ENCODE measurements at places on chromosomes 11 and 22.

DNA sequence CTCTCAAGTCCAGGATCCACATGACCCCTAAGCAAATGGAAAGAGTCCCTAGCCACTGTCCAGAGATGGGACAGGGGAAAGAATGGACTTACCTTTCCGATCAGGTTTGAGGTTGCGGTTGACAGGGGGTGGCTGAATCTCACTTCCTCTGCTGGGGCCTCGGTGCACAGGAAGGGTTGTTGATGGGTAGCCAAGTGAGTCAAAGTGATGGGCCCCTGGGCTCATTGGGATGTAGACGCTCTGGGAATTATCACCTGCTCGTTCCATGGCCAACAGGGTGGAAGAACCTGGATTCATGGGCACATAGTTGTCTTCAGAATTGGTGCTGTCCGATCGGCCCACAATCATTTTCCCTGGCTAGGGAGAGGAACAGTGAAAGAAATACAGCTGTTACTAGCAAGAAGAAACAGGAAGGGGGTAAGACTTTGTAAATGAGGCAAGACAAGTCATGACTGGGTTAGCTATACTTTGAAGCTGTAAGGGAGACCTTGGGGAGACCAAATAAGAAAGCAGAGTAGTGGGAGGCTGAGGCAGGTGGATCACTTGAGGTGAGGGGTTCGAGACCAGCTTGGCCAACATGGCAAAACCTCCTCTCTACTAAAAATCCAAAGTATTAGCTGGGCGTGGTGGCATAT is 34.7 kb downstream of the USP35 start:
- DNase-seq, result no peak

- DNase-seq, result no peak
These were observed 10.0 kb downstream of the STX3 start for GRCh38 chr11:59765068-59765735.

GRCh38 chr11:20388096-20389055 is 860 bp downstream of the PRMT3 start:
- peak; percentile 33 for DNase-seq

DNA sequence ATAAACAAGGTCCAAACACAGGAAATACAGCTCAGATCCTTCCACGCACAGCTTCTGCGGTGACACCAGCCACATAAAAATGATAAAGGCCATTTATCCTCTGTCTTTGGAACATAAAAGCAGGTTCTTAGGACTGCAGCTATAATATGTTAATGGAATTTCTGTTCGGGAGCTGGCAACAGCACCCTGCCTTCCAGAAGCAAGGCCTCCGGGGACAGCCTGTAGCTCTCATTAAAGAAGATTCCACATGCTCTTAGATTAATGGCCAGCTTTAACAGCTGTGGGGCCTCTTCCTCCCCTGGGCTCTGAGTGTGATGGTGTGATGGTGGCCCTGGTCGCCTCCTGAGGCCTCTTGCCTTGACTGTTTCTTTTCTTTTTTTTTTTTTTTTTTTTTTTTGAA is 137.3 kb downstream of the CACNA1I start:
- no peak for DNase-seq

- DNase-seq, result no peak
These were observed 127.2 kb upstream of the ALX4 start for GRCh38 chr11:44437122-44437521.

- no peak for DNase-seq
These were observed 37.1 kb upstream of the OLFML1 start for GRCh38 chr11:7448201-7448600.

DNA sequence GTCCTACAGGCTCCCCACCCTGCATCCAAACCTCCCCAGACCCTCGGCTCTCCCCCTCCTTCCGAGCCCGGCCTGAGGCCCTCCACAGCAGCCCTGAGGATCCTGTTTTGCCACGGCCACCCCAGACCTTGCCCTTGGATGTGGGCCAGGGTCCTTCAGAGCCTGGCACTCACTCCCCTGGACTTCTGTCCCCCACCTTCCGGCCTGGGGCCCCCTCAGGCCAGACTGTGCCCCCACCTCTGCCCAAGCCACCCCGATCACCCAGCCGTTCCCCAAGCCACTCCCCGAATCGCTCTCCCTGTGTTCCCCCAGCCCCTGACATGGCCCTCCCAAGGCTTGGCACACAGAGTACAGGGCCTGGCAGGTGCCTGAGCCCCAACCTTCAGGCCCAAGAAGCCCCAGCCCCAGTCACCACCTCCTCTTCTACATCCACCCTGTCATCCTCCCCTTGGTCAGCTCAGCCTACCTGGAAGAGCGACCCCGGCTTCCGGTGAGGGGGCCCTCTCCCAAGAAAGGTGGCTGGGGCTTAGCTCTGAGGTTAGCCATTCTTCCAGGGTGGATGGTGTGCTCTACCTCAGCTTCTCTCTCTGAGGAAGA is 2.9 kb downstream of the INPP5J start:
- no peak for DNase-seq

DNA sequence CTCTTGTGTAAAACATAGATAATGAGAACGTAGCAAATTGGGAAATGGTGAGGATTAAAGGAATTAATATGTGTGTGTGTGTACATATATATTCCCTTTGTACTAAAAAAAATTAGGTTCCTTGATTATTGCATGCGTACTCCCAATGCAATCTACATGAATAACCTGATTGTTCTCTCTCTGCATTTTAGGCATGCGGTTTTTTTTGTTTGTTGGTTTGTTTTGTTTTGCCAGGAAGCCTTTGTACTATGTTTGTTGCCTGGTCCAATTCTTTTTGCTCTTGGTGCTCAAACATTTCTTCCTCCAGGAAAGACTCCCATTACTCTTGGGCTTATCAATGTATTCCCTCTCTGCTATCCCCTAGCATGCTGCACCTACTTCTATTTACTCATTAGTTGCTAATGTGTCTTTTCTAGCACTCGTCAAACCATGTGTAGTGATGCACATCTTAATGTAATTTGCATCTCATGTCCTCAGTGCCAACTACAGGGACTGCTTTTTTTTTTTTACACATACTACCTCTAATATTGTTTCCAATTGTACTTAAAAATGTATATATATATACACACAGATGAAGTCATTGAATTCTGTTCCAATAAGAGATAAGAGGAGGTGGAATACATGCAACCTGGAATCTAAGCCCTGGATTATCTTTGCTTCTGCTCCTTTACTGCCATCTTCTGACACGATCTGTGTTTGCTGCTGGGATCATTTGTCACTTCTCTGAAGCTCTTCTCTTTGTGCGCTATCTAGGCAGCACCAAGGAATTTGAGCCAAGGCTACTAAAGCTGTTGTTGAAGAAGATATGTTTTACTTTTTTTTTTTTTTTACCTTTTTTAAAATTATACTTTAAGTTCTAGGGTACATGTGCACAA is 197.2 kb upstream of the ANO3 start:
- peak; percentile 6 for DNase-seq

DNA sequence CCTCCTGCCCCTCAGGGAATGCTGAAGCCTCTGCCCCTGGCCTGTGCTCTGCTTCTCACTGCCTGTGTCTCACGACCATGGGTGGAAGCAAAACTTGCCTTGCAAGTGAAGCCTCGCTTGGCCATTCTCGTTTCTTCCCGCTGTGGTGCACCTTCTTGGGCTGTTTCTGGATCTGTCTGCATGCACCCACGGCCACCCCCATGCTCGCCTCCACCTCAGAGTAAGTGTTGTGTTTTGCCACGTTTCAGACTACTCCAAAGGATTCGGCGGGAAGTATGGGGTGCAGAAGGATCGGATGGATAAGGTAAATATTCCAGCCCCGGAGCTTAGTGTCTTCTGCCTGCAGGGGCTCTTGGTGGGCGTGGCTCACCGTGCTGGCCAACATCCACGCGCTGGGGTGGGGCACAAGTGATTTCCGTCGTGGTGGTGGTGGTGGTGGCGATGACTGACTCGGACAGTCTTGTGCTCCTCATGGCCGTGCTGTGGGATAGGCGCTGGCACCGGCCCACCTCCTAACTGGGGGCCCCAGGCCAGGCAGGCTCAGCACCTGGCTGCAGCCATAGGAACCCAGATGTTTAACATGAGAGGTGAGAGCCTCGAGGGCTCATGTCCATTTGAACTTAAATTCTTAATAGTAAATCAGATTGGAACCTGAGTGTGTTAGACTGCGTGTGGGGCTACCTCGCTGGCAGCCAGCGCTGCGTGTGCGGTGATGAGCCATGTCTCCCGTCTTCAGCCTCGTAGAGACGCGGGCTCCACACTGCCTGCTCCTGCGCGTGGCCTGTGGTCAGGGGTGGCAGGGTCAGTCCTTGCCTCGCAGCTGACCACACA is 24.6 kb downstream of the CTTN start:
- no peak for DNase-seq

GRCh38 chr11:85903406-85903805 is 48.2 kb downstream of the CCDC83 start:
- no peak for DNase-seq

DNA sequence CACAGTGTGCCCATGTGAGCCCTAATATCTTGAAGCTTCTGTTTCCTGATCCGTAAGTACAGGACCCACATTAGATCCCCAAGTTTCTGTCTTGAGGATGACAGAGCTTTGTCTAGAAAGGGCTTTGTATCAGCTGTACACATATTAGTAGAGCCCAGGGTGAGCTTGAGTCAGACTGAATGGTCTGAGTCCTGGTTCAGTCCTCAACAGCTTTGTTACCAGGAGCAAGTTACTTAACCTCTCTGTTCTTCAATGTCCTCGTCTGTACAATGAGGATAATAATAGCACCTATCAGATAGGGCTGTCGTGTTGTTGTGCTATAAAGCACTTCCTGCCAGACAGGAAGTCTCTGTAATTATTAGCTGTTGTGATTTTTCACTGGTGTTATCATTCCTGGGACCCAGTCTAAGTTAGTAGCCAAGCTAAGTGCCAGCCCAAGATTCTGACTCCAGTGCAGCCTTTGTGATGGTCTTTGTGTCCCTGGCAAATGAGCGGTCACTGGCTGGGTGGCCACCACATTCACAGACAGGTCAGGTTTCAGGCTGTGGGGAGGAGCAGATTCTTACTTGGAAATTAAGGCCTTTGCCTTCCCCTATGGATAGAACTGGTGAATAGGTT is 6.8 kb downstream of the TOM1 start:
- no peak for DNase-seq

DNA sequence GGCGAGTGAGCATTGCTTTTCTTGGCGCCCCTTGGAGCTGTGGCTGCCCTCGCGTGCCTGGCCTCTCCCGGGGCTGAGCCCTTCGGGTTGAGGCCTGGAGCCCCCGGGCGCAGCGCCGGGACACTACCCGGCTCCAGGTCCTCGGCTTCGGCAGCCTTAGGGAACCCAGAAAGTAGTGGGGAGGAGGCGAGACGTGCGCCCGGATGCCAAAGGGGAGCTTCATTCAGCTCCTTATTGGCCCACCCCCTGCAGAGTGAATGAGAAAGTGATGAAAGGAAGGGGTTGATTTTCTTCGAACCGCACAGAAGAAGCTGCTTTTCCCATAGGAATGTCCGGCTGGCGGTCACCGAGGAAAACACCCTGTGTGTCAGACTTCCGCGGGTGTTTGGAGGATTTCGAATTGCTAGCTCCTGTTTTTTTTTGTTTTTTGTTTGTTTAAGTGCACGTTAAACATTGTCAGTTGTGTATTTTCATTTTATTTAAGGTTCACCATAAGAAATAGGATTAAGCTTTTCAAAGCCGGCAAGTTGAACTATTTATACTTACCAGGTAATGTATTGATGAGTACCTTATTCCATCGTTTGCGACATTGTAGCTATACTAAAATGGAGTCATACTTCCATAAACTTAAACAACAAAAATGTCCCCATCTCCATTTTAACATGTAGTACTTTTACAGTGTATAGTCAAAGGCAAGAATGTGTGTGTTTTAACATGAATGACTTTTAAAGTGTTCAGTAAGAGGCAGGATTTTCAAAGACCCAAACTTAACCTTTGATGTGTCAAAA is 841 bp upstream of the EIF4G2 start:
- peak; percentile 46 for DNase-seq

DNA sequence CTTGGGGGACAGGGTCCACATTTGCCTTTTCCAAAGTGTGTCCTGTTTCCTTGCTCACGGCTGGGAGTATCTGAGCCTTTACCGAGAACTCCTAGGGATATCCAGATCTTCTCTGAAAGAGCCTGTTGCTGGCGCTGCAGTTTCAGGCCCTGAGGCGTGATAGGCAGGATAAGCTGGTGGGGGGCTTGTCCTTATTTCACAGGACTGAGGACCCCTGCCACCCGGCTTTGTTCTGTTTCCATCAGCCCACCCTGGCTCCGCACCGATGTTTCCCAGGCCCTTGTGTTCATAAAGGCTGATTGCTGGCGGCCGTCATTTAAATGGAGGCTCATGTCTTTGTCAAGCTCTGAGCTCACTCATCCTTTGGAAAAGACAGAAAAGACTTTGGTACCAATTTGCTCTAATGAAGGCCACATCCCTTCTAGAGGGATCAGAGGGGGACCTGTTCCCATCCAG is 9.4 kb upstream of the NPTXR start:
- DNase-seq, result no peak

- no peak for DNase-seq
These were observed 43.8 kb upstream of the NECTIN1 start for GRCh38 chr11:119772641-119773415.

- no peak for DNase-seq
These were observed 6.8 kb downstream of the OR52N2 start for GRCh38 chr11:5815534-5815933.

DNA sequence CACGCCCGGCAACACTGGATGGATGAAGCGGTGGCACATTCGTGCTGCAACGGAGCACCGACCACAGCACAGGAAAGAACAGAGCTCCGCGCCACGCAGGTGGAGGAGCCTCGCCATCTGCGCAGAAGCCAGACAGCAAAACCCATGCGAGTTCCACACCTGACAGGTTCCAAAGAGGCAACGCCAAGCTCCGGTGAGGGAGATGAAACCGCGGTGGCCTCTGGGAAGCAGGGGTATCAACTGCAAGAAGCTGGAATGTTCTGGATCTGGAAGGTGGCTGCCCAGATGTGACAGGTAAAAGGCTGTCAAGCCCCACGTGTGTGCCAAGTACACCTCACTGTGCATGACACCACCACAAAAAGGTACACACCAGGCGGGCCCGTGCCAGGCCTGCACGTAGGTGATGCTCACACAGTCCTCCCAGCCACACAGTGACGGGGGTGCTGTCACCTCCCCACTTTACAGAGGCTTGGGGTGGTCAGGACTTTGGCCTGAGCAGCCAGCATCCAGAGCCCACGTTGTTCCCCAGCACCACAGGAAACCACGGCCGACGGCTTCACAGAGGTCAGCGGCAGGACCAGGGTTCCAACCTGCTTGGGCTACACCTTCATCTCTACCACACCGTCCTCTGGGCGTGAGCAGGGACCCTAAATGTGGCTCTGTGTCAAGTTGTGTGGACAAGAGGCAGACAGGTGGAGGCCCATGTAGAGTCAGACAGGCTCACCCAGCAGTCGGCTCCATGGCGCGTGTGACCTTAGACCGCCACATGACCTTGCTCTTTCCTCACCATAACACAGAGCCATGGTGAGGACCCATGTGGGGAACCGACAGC is 19.7 kb upstream of the EFCAB6 start:
- no peak for DNase-seq

DNA sequence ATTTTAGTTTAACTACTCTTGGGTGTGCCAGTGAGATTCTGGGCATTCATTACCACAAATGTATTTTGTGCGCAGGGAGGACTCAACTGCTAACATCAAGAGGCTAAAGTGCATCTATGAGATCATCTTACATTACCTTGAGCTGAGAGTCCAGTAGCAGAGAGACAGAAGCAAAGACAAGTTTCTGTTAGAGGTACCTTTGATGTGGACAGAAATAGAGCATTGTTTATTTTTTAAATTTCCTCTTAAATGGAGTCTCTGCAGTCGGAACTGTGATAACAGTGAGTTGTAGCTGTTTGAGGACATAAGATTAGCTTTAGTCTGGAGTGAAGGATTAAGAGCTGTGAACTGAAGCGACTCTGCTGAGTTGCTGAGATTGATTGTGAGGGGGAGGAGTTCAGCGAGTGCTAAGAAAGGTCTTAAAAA is 297.0 kb downstream of the CADM1 start:
- no peak for DNase-seq

- no peak for DNase-seq
These were observed 56.6 kb upstream of the WNT7B start for GRCh38 chr22:46033256-46034200.

GRCh38 chr11:75148436-75148983 is 2.4 kb upstream of the SLCO2B1 start:
- DNase-seq, result no peak

Data from urothelium cell line (cell line).